T-helper 1 cell (primary cell): ENCODE measurements at places on chromosomes 5 and 9.

DNA sequence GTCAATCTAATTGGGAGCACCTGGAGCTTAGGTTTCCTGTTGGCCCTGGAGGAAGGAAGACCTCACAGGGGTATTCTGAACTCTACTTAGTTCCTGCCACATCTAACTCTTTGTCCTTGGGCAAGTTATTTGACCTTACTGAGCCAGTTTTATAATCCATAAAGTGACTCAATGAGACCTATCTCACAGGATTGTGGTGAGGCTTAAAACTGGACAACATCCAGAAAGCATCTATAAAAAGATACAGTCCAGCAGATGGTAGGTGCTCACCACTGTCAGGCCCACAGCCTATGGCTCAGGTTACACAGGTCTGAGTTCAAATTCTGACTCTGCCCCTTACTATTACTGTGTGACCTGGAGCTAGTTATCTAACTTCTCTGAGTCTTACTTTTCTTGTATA is 23.3 kb downstream of the KCNV2 start:
- no peak for DNase-seq

- no peak for DNase-seq
Observed at GRCh38 chr9:134195558-134195957, 31.2 kb upstream of the RNU6ATAC start.

- no peak for DNase-seq
Observed at GRCh38 chr5:111408817-111409216, 103.5 kb downstream of the STARD4 start.

DNA sequence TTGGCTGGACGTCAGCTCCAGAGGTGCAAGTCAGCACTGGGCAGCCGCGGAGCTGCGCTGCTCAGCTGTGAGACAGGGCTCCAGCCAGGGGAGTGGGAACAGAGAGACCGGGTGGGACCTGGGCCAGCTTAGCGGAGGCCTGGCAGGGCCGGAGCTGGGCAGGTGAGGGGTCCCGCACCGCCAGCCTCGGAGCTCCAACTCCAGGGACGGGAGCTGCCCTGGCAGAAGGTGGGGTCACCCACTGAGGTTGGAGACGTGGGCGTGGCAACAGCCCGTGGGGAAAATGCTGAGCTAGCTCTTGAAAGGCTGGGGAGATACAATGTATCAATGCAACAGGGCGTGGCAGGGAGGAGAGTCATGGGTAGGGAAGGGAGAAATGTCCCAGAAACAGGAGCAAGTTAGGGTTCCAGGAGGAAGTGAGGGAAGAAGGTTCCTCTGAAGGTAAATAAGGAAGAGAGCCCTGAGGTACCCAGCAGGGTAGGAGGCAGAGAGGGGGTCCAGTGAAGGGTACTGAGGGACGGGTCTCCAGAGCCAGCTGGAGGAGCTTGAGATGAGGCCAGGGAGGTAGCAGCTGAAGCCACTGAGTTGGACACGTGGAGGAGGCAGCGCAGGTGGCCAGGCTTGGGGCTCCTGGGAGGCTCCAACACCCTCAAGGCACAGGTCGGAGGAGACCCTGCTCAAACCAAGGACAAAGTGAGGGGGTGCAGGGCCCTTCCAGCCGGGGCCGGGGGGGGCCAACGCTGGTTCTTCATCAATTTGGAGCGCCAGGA is 736 bp upstream of the NKD2 start:
- no peak for DNase-seq

DNA sequence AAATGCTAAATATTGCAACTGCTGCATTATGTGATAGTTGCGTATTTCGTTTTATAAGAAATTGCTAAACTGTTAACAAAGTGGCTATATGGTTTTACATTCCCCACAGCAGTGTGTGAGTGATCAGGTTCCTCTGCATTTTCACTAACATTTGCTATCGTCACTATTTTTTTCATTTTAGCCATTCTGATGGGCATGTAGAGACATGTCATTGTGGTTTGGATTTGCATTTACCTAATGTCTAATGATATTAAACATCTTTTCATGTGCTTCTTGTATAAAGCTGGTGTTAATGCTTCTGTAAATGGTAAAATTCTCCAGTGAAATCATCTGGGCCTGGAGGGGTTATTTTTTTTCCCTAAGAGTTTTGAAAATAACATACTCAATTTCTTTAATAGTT is 61.6 kb downstream of the ERCC6L2 start:
- DNase-seq = no peak

DNA sequence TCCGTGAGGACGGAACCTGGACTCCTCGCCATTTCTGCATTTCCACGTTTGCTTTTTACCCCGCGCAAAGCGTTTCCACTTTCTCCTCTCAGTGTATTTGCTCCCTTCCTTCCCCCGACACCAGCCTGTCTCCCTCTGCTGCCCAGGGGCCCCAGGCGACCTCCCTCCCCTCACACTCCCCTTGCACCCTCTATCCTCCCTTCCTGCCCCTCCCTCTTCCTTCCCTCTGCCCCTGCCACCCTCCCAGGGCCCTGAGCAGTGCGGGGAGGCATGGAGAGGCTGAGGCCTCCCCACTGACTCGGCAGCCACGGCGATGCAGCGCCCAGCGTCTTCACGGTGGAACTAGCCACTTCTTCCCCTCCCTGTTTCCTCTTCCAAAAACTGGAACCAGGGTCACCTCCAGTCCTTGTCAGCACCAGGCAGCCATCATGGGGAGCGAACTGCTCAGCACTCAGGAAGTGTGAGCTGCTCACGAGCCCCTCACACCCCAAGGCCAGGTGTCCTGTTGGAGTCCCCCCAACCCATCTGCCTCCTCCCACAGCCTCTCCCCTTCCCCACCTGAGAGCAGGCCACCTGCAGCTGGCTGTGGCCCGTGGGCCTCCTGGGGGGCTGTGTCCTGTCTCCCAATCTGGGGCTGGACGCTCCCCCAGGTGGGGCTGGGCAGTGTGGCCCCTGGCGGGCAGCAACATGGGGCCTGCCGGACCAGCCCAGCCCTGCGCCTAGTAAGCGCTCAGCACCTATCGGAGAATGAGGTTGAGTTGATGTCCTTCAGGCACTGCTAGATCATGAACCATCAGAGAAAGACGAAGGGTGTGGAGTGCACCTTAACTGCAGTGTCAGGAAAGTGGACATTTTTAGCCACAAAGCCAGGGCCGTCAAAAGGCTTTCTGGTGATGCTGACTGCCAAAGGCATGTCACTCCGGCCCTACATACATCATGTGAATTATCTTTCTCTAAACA is 17.5 kb downstream of the UBE2QL1 start:
- no peak for DNase-seq

DNA sequence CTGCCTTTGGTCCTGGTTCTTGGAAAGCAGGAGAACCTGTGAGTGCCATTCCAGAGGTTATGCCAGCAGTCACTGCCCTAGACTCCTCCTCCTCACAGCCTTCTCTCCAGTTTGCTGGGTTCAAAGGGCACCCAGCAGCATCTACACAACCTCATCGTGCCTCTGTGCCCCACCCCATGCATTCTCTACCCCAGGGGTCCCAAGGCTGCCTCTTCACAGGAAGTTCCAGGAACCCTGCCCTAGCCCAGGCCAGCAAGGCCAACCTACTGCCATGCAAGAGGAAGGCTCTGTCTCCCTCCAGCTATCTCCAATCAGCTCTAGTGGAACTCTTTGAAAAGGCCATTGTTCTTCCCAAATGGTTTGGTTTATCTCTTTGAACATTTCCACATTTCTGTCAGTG is 21.2 kb downstream of the ENC1 start:
- DNase-seq = no peak

GRCh38 chr9:16928179-16928945 is 57.9 kb upstream of the BNC2 start:
- DNase-seq = no peak

DNA sequence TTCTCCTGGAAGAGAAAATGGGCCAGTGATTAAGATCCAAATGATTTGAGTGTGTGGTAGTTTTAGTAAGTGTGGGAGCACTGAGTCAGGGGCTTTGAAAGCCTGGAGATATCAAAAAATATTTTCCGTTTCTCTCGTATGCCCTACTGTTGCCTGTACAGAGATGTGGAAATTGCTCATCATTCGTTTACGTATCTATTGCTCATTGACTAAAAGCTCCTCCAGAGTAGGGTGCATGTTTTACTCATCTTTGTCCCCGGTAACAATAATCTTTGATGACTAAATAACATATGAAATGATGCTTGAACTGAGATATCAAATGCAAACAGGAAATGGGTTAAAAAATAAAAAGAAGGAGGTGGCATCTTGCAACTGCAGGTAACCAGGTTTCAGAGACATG is 114.2 kb upstream of the FST start:
- no peak for DNase-seq

- no peak for DNase-seq
Observed at GRCh38 chr9:15086156-15086763, 176.0 kb upstream of the FREM1 start.

GRCh38 chr9:35385042-35385441 is 104.9 kb upstream of the RUSC2 start:
- DNase-seq = no peak

- no peak for DNase-seq
Observed at GRCh38 chr5:160641405-160641804, 210.6 kb downstream of the ATP10B start.

- no peak for DNase-seq
Observed at GRCh38 chr9:114116126-114116747, 17.1 kb upstream of the KIF12 start.

DNA sequence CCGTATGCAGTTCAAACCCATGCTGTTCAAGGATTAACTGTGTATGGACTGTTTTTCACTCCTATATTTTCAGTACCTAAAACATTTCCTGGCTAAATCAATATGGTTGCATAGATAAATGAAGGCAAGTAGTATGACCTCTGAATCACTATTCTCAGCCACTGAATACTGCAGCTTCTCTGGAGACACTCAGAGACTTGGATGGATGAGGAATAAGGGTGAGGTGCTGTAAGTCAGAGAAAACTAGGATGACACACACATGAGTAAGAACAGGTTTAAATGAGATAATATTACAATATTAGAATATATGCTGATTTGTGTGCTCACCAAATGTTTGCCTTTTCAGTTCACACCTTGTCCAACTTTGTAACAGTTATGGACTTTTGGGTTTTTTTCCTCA is 26.0 kb upstream of the ANXA1 start:
- DNase-seq = no peak

DNA sequence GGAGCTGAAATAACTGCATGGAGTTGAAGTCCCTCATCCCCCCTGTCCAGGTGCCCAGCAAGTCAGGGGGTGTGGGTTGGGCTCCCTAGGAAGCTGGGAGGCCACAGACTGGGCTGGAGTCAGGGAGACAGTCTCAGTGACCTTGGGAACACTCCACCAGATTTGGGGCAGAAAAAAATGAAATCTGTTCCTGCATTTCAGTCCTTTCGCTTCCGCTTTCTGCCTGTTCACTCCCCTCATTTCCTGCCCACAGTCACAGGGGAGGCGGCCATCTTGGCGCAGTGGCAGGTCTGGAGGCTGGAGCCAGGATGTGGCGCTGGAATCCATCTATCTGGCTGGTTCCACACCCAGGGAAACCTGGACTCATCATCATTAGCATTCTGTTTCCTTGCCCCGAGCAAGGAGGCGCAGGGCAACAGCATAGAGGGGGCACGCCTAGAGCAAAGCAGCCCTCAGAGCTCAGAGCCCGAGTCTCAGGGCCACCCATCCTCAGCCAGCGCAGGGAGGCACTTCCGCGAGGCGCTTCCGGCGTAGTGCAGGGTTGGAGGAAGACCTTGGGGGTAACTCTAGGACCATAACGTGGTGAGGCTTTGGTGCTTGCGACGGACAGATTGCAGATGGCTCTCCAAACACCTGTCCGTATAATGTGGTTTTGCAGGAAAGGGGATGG is 86.2 kb upstream of the HSPA9 start:
- no peak for DNase-seq

- DNase-seq = no peak
Observed at GRCh38 chr5:139698490-139699146, 50.5 kb downstream of the CXXC5 start.

GRCh38 chr9:20271723-20272122 is 350.6 kb downstream of the MLLT3 start:
- no peak for DNase-seq

GRCh38 chr5:155786108-155786507 is 540.9 kb upstream of the SGCD start:
- no peak for DNase-seq

- no peak for DNase-seq
Observed at GRCh38 chr9:38523121-38523520, 97.3 kb downstream of the ANKRD18A start.

- DNase-seq = no peak
Observed at GRCh38 chr9:98897745-98898144, 46.0 kb upstream of the COL15A1 start.

GRCh38 chr5:132764671-132765238 is 12.3 kb downstream of the SEPTIN8 start:
- no peak for DNase-seq

DNA sequence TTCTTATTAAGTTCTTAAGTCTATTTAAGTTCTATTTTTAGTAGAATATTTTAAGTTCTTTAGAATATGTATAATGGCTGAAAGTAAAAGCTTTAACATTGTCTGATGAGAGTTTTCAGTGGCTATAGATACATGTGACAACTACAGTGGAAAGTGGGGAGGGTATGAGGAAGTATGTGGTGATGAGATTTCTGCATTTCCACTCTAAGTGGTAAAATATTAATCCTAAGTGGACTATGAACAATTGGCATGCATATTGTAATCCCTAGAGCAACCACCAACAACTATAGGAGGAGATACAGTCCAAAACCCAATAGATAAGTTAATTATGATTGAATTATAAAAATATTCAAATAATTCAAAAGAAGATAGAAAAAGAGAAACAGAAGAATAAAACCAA is 183.6 kb downstream of the GADD45G start:
- DNase-seq = no peak

GRCh38 chr9:131303381-131304321 is 14.1 kb downstream of the PLPP7 start:
- DNase-seq = no peak

DNA sequence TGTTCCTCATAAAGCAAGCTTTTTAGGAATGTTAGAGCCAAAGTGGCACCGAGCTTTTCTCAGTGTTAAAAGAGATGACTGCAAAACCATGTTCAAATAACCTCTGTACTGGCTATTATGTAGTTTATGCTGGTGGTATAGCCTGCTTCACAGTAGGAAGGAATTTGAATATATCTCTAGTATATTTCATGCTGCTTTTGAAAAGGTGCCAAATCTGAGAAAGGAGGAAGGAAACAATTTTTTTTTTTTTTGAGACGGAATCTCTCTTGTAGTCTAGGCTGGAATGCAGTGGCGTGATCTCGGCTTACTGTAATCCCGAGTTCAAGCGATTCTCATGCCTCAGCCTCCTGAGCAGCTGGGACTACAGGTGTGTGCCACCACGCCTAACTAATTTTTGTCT is 13.5 kb downstream of the CREBRF start:
- DNase-seq = no peak

DNA sequence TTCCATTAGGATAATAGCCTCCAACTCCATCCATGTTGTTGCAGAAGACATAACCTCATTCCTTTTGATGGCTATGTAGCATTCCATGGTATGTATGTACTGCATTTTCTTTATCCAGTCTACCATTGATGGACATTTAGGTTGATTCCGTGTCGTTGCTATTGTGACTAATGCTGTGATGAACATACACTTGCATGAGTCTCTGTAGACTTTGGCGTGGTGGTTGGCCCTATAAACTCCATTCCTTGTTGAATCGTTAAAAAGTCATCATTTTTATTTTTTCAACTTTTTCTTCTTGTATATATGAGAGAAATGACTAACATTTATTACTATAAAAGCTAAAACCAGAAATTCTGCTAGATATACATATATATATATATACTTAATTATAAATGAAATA is 1491.9 kb upstream of the CDH6 start:
- DNase-seq = no peak

GRCh38 chr9:113349445-113350094 is at the start of gene BSPRY:
Gene BSPRY (plus strand): TSS chr9:113349541. CDS start chr9:113349580, 39 bp downstream.
- peak; percentile 24 for DNase-seq

GRCh38 chr5:35246411-35246810 is 16.1 kb upstream of the PRLR start:
- DNase-seq = no peak
